ENCODE measurements at places on chromosomes 1 and 21. TPM values are rescaled to one million over a fixed set of nuclear protein-coding genes. Genes with fewer than 3 reads are reported as not detected.

DNA sequence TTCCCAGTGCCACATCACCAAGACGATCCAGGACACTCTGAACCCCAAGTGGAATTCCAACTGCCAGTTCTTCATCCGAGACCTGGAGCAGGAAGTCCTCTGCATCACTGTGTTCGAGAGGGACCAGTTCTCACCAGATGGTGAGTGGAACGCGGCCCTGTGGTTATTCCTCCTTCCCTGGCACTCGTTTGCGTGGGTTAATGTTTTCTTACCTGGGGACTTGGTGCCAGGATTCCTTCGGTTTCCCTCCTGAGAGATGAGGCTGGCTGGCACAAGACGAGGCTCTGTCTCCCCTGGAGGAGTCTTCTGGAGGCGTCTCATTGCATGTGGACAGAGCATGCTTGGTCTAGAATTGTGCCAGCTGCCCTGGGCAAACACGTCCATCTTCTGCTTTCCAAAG, 29.3 kb downstream of the ATP5PO start:
- no peak overlapping the region for H3K27ac ChIP-seq
- DNase-seq: no peak
- no peaks in the 10 kb centered on the region for H3K27me3 ChIP-seq
- no peak overlapping the region for H3K4me3 ChIP-seq

DNA sequence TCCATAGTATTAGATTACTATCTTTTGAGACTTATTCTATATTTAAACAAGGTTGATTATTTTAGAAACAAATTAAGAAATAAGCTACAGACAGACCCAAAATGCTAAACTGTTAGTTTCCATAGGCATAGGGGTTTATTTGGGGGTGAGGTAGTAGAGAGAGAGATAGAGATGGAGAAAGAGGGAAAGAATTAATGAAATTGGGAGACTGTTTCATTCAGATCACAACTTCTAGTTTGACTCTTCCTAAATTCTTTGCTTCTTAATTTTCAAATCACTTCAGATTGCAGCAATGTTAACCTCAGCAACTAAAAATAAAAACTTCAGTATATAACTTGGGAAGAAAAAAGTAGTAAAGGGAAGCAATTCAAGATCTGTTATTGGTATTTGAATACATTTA, 3.4 kb downstream of the JUN start:
- peaks cover 16% of the 10 kb centered on the region for H3K4me1 ChIP-seq
- no peak for DNase-seq
- H3K27ac ChIP-seq: no peak overlapping the region
- peak overlapping the region; percentile 53 for H3K4me3 ChIP-seq
- H3K27me3 ChIP-seq: peaks cover 14% of the 10 kb centered on the region
- peaks cover 5% of the 10 kb centered on the region for H3K36me3 ChIP-seq

GRCh38 chr1:114669562-114670082, at the start of gene DENND2C:
DENND2C (minus strand) TSS chr1:114670049; CDS start chr1:114625984, 44,065 bp downstream.
- H3K36me3 ChIP-seq: no peaks in the 10 kb centered on the region
- H3K27ac ChIP-seq: no peak within 1 kb of the TSS
- peak within 1 kb of the TSS; percentile 96 for H3K4me3 ChIP-seq
- H3K4me1 ChIP-seq: peaks cover 10% of the 10 kb centered on the region

DNA sequence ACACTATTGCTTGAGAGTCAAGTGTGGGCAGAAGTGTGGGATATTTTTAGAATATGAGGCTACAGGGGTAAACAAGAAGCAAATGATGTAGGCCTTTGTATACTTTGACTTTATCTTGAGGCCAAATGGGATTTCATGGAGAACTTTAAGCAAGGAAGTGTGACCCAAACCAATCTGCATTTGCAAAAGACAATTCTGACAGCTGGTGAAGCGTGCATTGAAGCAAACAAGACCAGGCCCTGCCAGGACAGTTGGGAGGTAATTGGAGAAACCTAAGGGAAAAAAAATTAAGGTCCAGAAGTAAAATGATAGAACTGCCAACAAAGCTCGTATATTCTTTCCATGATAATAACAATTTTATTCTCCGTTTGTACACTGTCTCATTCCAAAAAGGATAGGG, 168.3 kb downstream of the TM2D1 start:
- H3K27ac ChIP-seq: no peak overlapping the region
- H3K4me1 ChIP-seq: no peaks in the 10 kb centered on the region
- H3K27me3 ChIP-seq: peaks cover 4% of the 10 kb centered on the region
- H3K4me3 ChIP-seq: no peak overlapping the region
- no peak for DNase-seq
- peaks cover 6% of the 10 kb centered on the region for H3K36me3 ChIP-seq

DNA sequence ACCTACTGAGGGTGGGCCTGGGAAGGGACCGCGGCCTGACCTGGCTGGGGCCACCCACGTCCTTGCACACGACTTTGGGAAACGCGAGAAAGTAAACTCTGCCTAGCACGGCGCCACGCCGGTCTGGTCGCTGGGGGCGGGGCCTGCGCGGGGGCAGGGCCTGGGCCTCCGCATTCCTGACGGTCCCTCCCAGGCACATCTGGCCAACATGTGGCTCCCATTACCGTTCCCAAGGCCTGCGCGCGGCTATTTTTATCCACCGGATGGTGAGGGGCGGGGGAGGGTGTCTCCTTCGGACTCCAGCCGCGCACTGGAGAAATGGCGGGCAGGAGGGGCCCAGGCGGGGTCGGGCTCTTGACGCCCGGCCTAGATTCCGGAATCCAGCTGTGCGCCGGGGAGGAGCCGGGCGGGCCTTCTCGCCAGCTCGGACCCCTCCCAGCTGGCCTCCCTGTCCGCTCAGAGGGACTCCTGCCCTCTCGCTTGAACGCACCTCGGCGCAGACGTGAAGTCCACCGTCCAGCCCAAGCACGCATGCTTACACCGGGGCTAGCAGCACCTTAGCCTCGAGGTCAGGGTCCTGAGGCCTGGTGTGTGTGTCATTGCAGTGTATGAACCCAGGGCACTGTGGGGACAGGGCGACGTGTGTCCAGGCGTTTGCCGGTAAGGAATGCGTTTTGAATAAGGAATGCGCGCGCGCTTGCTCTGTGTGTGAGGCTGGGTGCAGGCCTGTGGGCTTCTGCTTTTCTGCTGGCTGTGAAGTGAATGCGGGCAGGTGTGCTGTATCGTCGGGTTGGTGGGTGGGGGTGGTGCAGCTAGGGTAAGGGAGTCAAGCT, 2.1 kb downstream of the EVA1B start:
- H3K4me1 ChIP-seq: peaks cover 22% of the 10 kb centered on the region
- H3K27ac ChIP-seq: no peak overlapping the region
- peaks cover 10% of the 10 kb centered on the region for H3K27me3 ChIP-seq
- H3K36me3 ChIP-seq: no peaks in the 10 kb centered on the region
- peak; percentile 39 for DNase-seq
- H3K4me3 ChIP-seq: peak overlapping the region; percentile 63

DNA sequence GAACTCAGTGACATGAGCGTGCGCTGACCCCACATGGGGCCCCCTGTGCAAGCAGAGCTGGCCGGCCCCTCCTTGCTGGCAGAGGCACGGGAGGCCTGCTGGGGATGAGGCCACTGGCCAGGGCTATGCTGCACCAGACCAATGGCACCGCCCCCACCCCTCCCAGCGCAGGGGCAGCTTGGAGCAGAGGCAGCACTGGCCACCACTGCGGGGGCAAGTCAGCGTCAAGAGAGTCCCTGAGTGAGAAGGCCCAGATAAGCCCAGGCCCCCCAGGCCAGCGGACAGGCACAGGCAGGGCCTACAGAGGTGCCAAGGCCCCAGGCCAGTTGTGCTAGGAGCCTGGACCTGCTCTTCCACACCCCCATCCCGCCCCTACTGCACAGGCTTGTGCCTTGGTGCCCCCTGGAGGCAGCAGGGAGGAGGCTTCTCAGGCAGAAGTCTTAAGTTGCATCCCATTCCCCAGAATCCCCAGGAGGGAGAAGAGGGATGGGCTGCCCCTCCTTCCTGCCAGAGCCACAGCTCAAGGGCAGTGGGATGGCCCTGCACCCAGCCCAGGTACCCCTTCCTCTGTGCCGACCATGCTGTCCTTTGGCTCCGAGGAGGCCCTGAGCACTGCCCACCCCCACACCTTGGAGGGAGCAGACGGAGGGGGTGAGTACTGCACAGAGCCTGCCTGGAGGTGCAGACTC, 35.8 kb downstream of the EPHX1 start:
- H3K27ac ChIP-seq: no peak overlapping the region
- H3K4me3 ChIP-seq: no peak overlapping the region
- DNase-seq: no peak
- H3K36me3 ChIP-seq: peaks cover 6% of the 10 kb centered on the region
- no peaks in the 10 kb centered on the region for H3K27me3 ChIP-seq

GRCh38 chr1:240878631-240879030, 266.7 kb upstream of the GREM2 start:
- DNase-seq: no peak
- H3K4me1 ChIP-seq: no peaks in the 10 kb centered on the region
- no peaks in the 10 kb centered on the region for H3K27me3 ChIP-seq
- no peak overlapping the region for H3K4me3 ChIP-seq
- H3K27ac ChIP-seq: no peak overlapping the region

DNA sequence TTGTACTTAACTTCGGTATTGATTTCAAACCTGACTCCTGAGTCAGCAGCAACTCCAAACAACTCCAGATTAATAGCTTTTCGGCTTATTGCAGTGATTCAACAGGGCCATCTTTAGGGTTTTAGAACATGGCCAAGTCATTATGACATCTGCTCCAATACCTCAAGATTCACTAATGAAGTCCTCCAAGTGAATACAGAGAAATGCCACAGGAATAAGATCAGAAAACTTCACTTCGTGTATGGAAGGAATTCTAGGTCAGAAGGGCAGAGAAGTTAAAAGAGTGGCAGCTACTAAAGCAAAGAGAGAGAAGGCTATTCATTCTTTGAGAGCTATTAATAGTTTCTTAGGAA, 7.6 kb upstream of the C1orf116 start:
- H3K27ac ChIP-seq: no peak overlapping the region
- H3K4me1 ChIP-seq: peaks cover 26% of the 10 kb centered on the region
- H3K4me3 ChIP-seq: no peak overlapping the region
- H3K36me3 ChIP-seq: peaks cover 4% of the 10 kb centered on the region
- no peak for DNase-seq

GRCh38 chr1:21963477-21964217, 13.2 kb upstream of the CELA3B start:
- peaks cover 5% of the 10 kb centered on the region for H3K27me3 ChIP-seq
- H3K4me1 ChIP-seq: peaks cover 13% of the 10 kb centered on the region
- peak overlapping the region; percentile 54 for H3K27ac ChIP-seq

DNA sequence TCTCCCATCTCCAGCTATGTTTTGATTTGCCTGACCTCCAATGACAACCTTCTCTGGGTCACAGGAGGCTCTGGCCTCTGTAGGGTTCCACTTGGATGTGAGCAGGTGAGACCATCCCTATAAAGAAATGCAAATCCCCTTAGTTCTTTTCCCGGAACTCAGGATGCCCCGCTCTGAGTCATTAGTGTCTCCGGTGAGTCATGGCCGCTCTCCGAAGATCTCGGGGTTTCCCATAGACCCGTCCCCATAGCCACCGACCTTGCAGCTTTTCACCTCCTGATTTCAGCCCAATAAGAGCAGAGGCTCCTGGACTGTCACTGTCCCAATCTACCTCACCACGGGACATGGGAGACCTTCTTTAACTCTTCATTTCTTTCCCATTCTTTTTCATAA, 98.2 kb downstream of the PGBD5 start:
- no peaks in the 10 kb centered on the region for H3K36me3 ChIP-seq
- H3K27me3 ChIP-seq: peaks cover 5% of the 10 kb centered on the region
- peak overlapping the region; percentile 41 for H3K27ac ChIP-seq
- peak overlapping the region; percentile 70 for H3K4me3 ChIP-seq

- peaks cover 16% of the 10 kb centered on the region for H3K4me1 ChIP-seq
- no peak overlapping the region for H3K27ac ChIP-seq
- peaks cover 3% of the 10 kb centered on the region for H3K36me3 ChIP-seq
Measured at GRCh38 chr1:63628607-63629006, 35.4 kb downstream of the PGM1 start.

GRCh38 chr1:54329312-54330003, 76.7 kb downstream of the SSBP3 start:
- H3K27ac ChIP-seq: no peak overlapping the region
- H3K36me3 ChIP-seq: no peaks in the 10 kb centered on the region
- no peak for DNase-seq
- H3K4me1 ChIP-seq: peaks cover 33% of the 10 kb centered on the region

DNA sequence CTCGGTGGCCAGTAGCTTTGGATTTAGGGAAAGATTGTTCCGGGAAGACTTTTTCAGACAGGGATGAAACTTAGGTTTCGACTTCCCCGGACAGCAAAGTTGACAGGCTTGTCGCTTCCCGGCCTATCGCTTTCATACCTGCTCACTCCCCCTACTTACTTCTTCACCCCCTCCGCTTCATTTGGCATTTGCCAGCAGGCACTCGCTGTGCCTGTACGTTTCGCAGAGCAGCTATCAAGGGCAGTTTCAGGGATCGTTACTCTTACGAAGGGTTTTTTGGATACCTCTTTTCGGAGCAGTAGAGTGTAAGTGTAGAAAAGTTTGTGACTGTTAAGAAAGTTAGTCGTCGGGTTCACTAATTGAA, 393 bp downstream of the BLZF1 start:
- no peak overlapping the region for H3K27ac ChIP-seq
- DNase-seq: peak; percentile 18
- H3K27me3 ChIP-seq: no peaks in the 10 kb centered on the region
- H3K4me3 ChIP-seq: no peak overlapping the region
- peaks cover 7% of the 10 kb centered on the region for H3K36me3 ChIP-seq

DNA sequence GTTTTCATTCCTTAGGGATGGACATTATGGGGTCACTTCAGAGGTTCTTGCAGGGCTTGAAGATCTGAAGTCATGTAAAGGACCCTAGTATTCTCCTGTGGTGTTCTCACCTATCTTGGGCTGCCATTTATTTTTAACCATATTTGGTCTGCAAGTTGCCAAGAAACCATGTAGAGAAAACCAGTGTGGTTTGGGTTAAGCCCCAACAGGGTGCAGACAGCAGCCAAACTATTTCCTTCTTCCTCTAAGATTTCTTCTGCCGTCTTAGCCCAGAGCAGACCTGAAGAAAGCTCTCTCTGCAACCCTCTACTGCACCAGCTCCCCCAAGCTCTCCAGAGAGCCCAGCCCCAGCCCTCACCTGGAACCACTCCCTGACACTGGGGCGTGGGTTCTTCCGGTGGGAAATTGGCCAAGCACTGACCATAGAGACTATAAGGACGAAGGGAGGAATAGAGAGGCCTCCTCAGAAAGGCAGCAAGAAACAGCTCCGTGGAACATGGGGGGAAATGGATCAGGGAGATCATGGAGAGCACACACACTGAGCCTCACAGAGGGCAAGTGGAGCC, 136.6 kb downstream of the SYF2 start:
- no peaks in the 10 kb centered on the region for H3K27me3 ChIP-seq
- H3K4me1 ChIP-seq: peaks cover 65% of the 10 kb centered on the region
- H3K27ac ChIP-seq: no peak overlapping the region

GRCh38 chr1:41868241-41868998, 50.3 kb downstream of the HIVEP3 start:
- peaks cover 40% of the 10 kb centered on the region for H3K4me1 ChIP-seq
- peak; percentile 47 for DNase-seq
- H3K27me3 ChIP-seq: no peaks in the 10 kb centered on the region
- H3K27ac ChIP-seq: no peak overlapping the region

- peak; percentile 61 for DNase-seq
- peak overlapping the region; percentile 70 for H3K4me3 ChIP-seq
- H3K36me3 ChIP-seq: peaks cover 3% of the 10 kb centered on the region
- H3K27me3 ChIP-seq: no peaks in the 10 kb centered on the region
Measured at GRCh38 chr1:223716302-223716862, 4.0 kb downstream of the CAPN2 start.

OPRD1 gene
- total RNA-seq: not detected

PROK1 gene
- 0.17 TPM for total RNA-seq

SPAG17 gene
- total RNA-seq: not detected

TRIM67 gene
- not detected for total RNA-seq

CITED4 gene
- total RNA-seq: 1.9 TPM

PDC gene
- not detected for total RNA-seq

Measured in activated T-cell treated with anti-CD3 and anti-CD28 coated beads, Interleukin-2, amount 50 U/mL, for 72 hours (primary cell).